ENCODE measurements at places on chromosomes 1 and 21.
A peak's percentile ranks its signal among the peaks of the same experiment; 100 is the strongest.

DNA sequence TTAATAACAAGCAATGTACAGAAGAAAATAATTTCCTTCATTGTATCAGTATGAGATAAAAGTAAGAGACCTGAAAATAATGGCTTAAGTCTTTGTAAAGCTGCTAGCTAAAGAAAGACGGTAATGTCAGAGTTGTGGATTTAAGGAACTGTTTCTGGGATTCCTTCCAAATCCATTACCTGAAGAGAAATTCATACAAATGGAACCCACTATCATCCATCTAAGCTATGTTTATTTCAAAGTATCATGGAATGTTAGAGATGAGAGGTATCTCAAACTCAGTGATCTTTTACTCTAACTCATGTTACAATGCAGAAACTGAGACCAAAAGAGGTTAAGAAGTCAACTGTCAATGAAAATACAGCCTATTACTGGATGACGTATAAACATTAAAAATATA, 197.7 kb downstream of the DENND1B start:
- DNase-seq = no peak

- no peak for DNase-seq
Observed at GRCh38 chr1:206116191-206116872, 856 bp downstream of the AVPR1B start.

- DNase-seq = no peak
Observed at GRCh38 chr1:30532621-30533020, 190.8 kb downstream of the MATN1 start.

DNA sequence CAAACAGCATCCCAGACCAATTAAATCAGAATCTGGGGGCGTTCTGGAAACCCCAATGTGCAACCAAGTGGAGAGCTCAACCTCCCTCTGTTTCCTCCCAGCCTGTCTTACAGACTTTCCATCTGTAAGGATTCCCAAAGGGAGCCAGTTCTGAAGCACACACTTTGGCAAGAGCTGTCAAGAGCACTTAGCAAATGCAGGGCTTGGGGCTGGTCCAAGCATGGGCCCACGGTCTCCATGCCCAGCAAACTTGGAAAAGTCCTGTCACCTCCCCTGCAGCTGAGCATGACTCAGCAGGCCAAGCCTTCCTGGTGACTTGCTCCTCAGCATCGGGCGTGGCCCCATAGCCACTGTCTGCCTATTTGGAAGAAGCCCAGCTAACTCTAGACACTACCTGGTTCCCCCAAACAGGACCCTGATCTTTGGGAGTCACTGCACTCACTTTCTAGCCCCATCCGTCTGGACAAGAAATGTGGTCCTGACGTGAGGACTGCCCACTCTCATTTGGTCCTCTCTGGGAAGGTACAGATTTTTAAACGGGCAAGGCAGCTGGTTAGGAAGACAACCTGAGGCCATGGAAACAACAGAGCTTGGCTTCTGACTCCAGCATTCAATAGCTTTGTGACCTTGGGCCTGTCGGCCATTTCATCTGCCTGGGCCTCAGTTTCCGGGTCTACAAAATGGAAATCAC, 16.9 kb downstream of the SLC2A1 start:
- DNase-seq = peak; percentile 90

GRCh38 chr1:183498342-183498991, 26.2 kb downstream of the SMG7 start:
- no peak for DNase-seq

- peak; percentile 62 for DNase-seq
Observed at GRCh38 chr1:91502672-91503184, 2.1 kb downstream of the CDC7 start.

GRCh38 chr1:202597090-202597761, 113.0 kb downstream of the SYT2 start:
- DNase-seq = no peak

- DNase-seq = no peak
Observed at GRCh38 chr21:21238629-21239400, 240.6 kb downstream of the NCAM2 start.

GRCh38 chr1:182869241-182869666, 30.1 kb downstream of the DHX9 start:
- no peak for DNase-seq

- DNase-seq = peak; percentile 81
Observed at GRCh38 chr1:27392096-27392777, at the start of gene GPR3. GPR3 (plus strand) TSS chr1:27392622; CDS start chr1:27393799, 1,177 bp downstream.

- no peak for DNase-seq
Observed at GRCh38 chr1:6041432-6042062, 4.1 kb upstream of the KCNAB2 start.

- no peak for DNase-seq
Observed at GRCh38 chr1:182283746-182284544, 107.6 kb downstream of the GLUL start.
